NCI-H1048 (cell line): ENCODE measurements at places on chromosomes 16 and 17.

DNA sequence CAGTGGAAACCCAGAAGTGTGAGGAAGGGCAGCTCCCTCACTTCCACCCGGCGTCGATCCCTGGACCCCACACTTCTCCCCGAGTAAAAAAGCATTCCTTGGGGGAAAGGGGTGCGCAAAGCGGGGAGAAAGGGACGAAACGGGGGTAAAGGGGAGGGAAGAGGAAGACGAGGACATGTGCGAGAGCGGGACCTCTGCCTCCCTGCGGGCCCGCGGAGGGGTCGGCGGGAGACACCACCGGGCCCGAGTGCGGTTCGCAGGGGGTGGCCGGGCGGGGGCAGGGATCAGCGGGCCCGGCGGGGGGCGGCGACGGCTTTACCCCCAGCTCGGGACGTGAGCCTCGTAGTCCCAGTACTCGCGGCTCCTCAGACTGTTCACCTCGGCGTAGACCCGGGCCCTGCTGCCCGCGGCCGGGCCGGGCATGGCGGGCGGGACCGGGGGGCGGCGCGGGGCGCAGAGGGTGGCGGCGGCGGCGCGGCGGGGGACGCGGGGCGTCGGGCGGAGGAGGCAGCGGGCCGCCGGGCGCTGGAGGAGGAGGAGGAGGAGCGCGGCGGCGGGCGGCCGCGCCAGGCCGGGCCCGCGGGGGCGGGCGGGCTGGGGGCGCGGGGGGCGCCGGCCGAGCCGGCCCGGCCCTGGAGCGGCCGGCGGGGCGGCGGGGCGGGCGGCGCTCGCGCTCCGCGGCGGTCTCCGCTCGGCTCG is 443 bp downstream of the CSNK2A2 start:
- no peak for DNase-seq

DNA sequence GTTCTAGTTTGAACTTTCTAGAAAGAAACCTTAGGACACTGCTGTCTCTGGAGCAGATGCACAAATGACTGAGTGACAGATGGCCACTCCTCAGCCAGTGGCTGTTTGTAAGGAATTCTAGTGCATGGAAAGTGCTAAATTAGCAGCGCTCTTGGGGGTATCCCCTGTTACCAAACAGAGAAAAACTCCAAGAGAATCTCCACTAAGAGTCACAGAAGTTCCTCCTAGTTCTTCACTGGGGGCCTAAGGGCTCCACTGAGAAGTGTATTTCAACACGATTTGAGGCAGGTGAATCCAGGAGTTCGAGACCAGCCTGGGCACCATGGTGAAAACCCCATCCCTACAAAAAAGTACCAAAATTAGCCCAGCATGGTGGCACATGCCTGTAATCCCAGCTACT is 18.1 kb upstream of the IRF8 start:
- no peak for DNase-seq

DNA sequence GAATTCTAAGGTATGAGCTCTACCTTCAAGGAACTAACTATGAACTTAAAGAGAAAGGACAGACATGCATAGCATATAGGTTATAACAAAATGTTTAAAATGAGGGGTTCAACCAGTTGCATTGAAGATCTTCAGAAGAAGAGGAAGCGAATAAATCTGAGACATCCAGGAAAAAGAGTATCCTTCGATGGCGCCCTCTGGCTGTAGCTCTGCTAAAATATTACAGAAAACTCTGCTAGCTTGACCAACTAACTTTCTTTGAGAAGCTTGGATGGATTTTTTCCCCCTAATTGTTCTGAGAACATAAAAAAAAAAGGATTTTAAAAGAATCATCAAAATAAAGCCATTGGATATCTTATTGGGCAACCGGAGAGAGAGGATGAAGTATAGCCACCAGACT is 659.9 kb upstream of the SOX9 start:
- no peak for DNase-seq

DNA sequence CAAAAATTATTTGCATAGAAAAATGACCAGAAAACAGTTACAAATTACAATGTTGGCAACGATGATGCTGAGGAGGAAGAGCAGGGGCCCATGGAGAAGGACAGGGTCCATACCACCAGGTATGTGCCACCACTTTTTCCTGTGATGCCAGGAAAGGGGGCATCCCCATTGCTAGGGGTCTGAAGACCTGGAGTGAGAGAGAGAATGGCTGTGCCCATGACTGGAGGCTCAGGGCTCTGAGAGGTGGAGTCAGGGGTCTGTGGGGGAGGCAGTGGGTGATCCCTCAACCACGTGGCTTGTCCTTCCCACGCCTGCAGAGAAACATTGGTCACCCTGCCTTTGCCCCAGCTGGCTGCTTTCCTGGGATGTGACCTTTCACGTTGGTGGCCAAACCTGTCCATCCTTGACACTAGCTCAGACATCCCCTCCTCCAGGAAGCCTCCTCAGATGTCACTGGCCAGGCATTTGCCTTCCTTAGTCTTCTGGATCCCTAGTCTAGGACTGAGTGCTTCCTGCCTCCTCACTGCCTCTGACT is 51.4 kb downstream of the SOCS1 start:
- no peak for DNase-seq

DNA sequence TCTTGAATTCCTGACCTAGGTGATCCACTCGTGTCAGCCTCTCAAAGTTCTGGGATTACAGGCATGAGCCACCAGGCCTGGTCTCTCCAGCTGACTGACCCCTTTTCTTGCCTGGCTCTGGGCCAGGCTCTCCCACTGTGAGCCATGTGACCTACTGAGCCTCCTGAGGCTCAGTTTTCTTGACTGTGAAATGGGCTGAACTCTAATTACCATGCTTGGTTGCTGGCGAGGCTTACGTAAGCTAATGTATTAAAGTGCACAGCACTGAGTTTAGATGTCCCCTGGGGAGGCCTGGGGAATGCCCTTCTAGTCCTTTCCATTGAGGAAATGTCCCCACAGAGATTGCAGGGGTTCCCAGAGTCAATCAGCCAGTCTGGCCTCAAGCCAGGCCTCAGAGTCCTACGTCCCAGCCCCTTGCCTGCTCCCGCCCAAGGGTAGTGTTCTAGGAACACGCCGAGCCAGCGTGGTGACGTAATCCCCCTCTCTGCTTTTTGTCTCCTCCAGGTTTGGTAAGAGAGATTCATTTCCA is 45.8 kb upstream of the LGALS9 start:
- DNase-seq: no peak

DNA sequence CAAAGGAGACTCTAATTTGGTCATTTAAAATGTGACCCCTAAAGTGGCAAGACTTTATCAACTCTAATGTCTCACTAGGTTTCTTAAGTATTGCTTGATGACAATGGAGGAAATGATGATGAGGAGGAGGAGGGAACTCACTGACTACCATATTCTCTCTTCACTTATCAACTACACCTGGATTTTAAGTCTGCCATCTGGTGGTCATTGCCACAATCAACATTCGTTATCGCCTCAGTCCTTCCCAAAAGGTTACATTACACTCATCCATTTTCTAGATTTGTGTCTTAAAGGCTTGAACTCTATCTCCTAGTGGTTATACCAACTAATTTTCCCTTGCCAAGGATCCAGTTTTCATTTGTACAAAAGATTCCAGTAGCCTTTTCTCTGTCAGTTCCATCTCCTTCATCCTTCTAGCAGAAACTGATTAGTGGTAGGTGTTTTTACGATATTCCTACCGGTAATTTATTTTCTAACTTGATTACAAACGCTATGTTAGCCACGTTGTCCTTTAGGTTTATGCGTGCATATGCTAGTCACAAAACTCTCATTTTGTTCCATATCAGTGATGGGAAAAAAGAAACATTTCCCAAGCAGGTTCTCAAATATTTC is 114.6 kb upstream of the NOG start:
- DNase-seq: no peak

GRCh38 chr17:33140413-33141099 is 148.9 kb downstream of the SPACA3 start:
- no peak for DNase-seq

- no peak for DNase-seq
Measured at GRCh38 chr16:72808754-72809153, 239.2 kb downstream of the ZFHX3 start.

DNA sequence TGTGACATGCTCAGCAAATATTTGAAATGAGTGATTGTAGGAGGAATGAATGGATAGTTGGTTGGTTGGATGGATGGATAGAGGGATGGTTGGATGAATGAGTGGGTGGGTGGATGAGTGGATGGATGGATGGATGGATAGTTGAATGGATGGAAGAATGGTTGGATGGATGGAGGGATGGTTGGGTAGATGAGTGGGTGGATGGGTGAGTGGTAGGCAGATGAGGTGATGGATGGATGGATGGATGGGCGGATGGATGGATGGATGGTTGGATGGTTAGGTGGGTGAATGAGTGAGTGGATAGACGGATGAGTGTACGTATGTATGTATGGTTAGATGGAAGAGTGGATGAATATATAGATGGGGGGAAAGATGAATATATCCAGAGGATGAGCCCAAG is 137.7 kb downstream of the RBFOX1 start:
- DNase-seq: no peak

DNA sequence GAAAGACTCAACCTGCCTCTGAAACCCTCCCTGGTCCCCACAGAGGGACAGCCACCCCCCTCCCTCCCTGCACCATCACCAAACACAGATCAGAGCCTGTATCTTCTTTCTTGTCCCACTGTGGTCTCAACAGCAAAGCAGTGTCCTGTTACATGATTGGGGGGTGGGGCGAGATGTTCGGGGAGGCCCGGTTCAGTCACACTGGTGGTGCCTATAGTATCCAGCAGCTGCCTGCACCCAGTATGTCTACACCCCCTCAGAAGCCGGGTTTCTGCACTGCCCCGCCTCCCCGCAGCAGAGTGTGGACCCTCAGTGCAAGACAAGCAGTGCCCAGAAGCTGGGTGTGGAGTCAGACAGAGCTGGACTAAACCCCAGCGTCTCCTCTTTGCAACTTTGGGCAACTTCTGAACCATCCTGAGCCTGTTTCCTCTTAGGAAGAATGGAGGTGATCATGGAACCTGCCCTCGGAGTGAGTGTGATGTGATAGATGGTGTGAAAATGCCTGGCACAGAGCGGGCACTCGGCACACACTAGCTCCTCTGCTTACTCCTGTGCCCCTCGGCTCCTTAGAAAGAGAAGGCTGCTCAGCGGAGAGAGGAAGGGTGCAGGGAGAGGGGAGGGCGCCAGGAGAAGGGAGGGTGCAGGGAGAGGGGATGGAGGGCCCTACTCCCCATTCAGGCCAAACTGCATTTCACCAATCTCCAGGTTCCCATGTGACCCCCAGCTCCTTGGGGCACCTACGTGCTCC is 84.0 kb upstream of the TNRC6C start:
- DNase-seq: no peak

- no peak for DNase-seq
Measured at GRCh38 chr17:77409282-77410161, 268.8 kb downstream of the SEC14L1 start.

- no peak for DNase-seq
Measured at GRCh38 chr16:23564575-23565363, 7.2 kb downstream of the UBFD1 start.

DNA sequence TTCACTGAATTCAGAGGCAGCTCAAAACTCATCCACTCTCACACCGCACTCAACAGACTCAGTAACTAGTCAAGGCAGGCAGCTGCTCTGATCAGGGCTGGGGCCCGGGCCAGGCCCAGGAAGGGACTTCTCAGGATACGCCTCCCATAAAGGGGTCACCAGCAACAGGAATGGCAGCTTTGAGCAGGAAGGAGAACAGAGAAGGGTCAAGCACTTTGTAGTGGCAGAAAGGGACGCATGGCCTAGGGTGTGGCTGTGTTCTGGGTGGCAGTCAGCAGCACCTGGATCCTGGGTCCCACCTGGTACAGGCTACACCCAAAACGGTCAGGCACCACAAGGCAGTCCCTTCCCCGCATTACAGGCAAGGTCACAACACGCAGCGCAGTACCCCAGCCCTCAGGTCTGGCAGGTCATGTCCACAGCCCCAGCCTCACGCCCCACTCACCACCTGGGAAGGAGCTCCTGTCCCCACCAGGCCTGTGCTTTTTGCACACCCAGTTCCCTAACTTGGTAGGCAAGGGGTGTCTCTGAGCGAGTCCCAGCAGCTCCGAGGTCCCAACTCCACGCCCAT is 99.7 kb downstream of the ZNF778 start:
- DNase-seq: no peak

DNA sequence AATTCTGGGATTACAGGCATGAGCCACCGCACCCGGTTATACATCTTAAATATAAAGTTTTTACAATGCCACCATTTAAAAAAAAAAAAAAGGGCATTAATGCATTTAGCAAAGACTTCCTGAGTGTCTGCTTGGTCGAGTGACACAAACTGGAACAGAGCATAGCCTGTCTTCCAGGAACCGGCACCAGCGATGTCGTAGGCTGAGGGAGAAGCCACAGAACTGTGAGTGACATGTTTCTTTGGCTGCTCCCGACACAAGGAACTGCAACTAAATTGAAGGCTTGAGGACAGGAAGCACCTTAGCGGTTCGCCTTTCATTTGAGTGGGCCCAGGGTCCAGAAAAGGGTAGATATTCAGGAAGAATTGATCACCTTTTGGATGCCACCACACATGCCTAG is 717.8 kb downstream of the MAF start:
- no peak for DNase-seq

- no peak for DNase-seq
Measured at GRCh38 chr17:17043461-17044271, 1.4 kb downstream of the MPRIP start.

GRCh38 chr16:80893686-80894085 is 89.3 kb upstream of the CDYL2 start:
- DNase-seq: no peak

GRCh38 chr16:63145411-63145810 is 1109.2 kb upstream of the CDH8 start:
- no peak for DNase-seq

- DNase-seq: no peak
Measured at GRCh38 chr17:55314061-55314783, 49.5 kb downstream of the HLF start.

DNA sequence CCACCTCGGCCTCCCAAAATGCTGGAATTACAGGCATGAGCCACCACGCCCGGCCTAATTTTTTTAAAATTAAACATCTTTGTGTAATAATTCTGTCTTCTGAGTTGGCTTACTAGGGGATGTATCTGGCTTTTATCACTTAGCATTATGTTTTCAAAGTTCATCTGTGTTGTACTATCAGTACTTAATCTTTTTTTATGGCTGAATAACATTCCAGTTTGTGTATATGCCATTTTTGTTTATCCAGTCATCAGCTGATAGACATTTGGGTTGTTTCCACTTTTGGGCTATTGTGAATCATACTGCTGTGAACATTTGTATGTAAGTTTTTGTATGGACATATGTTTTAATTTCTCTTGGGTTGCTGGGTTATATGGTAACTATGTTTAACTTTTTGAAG is 69.0 kb downstream of the CHD9 start:
- DNase-seq: no peak

GRCh38 chr16:84647828-84648594 is at the start of gene KLHL36:
Gene KLHL36 (plus strand): TSS chr16:84648511. CDS start chr16:84650868, 2,357 bp downstream.
- no peak for DNase-seq

GRCh38 chr16:64278196-64278595 is 843.7 kb downstream of the CDH11 start:
- DNase-seq: no peak
